ENCODE measurements at places on chromosomes 4 and X.

DNA sequence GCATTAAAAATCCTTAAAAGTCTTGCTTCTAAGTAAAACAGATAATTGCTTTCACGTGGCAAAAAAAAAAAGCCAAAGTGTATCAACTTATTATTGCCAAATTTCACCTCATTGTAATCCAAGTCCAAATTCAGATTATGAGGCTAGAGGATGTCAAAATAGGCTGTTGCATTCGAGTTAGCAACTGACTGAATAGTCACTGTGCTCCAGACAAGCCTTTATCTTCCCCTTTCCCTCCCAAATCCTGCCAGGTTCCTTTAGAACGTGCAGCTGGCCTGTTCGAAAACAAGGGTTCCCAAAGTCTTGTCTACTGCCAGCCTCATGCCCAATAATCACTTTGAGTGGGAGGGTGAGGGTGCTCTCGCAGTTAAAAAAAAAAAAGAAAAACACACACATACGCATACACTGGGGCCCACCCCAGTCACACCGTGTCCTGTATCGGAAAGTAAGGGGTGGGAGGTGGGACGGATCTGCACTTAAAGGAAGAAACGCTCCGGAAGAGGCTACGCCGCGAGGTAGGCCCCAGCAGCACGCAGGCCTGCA lies 603 bp downstream of the MAD2L1 start:
- no peak for DNase-seq

- no peak for DNase-seq
Measured at GRCh38 chrX:17021851-17022604, 75.6 kb downstream of the REPS2 start.

DNA sequence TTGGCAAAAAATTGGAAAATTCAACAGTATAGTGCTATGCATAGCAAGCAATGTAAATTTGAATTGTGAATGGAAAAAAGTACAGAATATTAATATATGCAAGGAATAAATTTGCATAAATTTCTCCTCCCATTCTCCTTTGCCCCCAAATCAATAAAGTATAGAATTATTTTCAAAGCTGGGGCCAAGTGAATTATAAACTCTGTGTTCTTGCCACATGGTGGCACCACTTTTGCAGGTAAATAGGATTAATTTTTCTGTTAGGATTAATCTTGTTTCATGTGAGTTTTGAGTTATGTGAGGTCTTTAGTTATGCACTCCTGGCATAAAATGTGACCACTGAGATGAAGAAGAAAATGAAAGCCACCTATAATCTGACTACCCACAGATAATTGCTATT lies 19.9 kb downstream of the COPS4 start:
- no peak for DNase-seq

- no peak for DNase-seq
Measured at GRCh38 chr4:7828011-7828720, 111.5 kb downstream of the AFAP1 start.

GRCh38 chr4:10018818-10019461 lies 2.4 kb downstream of the SLC2A9 start:
- peak; percentile 45 for DNase-seq

Data from SW 1271 (cell line).